ENCODE measurements at places on chromosomes 5 and 9.

- no peak for DNase-seq
Observed at GRCh38 chr9:133740911-133741310, 2.8 kb upstream of the SARDH start.

GRCh38 chr5:173522518-173522917 is 93.9 kb downstream of the BOD1 start:
- no peak for DNase-seq

- peak; percentile 62 for DNase-seq
Observed at GRCh38 chr9:127897193-127897692, 2.2 kb downstream of the ST6GALNAC6 start.

DNA sequence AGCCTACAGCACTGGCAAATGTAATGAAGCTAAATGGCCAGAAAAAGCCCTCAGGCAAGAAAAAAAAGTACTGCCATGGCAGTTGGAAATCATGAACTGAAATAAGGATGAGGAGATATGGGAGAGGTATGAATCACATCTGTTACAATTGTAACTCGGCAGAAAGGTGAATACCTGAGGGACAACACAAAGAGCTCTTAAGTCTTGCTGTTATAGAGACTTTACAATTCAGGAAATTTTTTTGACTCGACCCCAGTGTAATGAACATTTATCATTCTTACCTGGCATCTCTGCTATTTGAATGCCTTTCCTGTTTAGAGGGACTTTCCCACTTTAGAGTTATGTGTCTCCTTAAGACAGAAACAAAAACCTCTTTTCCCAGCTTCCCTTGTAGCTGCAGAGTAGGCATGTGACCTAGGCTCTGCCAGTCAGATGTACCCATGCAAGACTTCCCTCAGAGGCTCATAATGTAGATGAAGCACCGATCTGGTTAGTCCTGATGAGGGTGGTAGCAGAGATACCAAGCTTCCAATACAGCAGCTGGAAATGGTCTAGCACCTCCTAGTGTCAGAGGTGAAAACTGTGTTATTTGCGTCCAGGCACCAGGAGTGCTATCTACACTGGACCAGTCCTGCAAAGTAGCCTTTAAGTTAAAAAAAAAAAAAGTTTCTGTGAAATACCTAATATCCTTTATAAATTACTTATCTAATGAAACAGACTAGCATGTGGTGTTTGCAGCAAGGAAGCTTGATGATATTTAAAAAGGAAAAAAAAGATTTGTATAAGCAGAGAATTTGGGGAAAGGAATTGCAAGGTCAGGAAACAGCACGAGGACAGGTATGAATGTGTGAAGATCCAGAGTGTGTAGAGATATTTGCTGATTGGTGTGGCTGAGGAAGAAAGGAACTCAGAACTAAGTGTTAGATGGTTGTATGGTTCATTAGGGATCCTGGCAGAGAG is 146.9 kb upstream of the SLC1A3 start:
- DNase-seq = no peak

DNA sequence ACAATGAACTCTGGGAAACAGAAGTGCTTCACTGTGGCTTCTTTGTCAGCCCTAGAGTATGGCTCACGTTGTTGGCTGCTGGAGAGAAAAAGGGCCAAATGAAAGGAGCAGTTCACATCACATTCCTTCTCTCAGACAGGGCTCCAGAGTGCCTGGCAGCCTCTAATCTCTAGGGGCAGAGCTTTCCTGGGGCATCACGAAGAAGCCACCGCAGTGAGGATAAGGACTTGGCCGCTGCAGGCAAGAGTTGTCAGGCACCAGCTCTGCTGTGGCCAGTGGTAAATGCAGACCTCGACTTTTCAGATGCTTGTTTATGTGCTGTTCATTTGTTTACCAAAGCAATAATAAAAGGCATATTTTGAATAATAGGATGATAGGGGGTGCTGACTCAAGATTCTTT is 227.2 kb downstream of the ICE1 start:
- no peak for DNase-seq

GRCh38 chr5:42718591-42718990 is 38.0 kb upstream of the CCDC152 start:
- no peak for DNase-seq

DNA sequence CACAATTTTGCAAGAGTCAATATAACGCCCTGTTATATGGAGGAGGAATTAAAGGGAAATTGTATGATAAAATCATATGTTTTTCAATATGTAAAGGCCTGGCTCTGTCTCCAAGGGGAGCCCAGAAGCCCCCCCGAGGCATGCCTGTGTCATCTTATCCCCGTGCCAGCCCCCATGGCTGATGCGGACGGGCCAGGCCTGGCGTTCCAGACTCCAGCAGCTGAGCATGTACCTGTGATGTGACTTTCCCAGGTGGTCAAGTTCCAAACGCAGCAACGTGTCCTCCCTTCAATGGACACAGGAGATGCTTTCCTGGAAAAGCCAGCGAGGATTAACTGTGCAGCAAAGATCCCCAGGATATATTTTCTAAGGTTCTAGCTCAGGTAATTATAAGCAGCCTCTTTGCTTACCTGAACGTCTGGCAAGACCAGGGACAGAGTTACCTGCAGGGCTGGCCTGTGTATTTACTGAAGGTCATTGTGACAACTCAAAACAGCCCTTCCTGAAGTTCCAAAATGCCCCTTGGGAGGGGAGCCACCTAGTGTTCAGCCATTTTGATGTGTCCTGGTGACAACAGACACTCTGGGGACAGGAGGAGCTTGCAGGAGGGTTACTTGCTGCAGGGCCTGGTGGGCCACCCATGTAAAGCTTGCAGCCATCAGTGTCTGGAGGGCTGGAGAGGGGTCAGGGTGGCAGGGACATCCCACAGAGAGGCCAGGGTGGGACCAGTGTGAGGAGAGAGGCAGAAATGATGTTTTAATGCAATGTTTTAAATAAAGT is 53.3 kb upstream of the RNU6ATAC start:
- peak; percentile 14 for DNase-seq

GRCh38 chr5:129387944-129388343 is 72.2 kb upstream of the ADAMTS19 start:
- peak; percentile 73 for DNase-seq

DNA sequence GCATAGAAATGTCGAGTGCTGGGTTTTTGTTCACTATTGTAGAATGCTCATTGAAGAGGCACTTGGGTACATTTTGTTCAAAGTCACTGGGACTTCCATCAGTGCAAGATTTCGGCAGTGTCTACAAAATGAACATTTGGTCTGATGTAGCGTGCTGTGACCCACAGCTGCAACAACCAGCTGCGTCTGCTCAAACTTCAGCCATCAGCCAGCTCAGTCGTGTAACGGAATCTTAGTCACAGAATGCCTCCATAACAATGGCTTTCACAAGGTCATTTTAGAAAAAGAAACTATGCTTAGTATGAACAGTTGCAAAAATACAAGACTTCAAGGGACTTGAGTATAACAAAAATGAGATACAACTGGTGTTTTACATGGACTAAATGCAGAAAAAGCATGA is 828.1 kb upstream of the GRAMD2B start:
- no peak for DNase-seq

GRCh38 chr9:108239696-108240321 is 616.0 kb downstream of the ACTL7B start:
- DNase-seq = no peak

- no peak for DNase-seq
Observed at GRCh38 chr9:3855929-3856328, 330.1 kb upstream of the RFX3 start.

GRCh38 chr5:157108976-157109375 is at the start of gene HAVCR2:
TSS of gene HAVCR2 (minus strand) at chr5:157109044. CDS start at chr5:157108983, 61 bp downstream.
- peak; percentile 37 for DNase-seq

DNA sequence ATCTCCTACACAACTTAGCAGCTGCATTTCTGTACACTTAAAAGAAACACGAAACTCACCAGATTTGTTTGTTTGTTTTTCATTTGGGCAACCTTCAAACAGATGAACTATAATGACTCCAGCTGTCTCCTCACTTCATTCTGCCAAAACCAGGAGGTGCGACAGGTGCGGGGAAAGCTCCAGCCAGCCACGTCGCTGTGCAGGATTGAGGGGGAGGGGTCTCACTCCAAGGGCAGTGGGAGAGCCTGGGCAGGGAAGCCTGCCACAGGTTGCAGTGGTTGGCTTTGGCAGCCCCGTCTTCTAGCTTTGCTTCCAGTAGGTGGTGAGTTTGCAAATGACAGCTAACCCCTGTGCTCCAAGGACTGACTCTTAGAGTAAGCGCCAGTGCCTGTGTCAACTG is 215.8 kb downstream of the CEMIP2 start:
- DNase-seq = no peak

GRCh38 chr9:69444021-69444420 is 119.0 kb downstream of the ENTREP1 start:
- DNase-seq = no peak

DNA sequence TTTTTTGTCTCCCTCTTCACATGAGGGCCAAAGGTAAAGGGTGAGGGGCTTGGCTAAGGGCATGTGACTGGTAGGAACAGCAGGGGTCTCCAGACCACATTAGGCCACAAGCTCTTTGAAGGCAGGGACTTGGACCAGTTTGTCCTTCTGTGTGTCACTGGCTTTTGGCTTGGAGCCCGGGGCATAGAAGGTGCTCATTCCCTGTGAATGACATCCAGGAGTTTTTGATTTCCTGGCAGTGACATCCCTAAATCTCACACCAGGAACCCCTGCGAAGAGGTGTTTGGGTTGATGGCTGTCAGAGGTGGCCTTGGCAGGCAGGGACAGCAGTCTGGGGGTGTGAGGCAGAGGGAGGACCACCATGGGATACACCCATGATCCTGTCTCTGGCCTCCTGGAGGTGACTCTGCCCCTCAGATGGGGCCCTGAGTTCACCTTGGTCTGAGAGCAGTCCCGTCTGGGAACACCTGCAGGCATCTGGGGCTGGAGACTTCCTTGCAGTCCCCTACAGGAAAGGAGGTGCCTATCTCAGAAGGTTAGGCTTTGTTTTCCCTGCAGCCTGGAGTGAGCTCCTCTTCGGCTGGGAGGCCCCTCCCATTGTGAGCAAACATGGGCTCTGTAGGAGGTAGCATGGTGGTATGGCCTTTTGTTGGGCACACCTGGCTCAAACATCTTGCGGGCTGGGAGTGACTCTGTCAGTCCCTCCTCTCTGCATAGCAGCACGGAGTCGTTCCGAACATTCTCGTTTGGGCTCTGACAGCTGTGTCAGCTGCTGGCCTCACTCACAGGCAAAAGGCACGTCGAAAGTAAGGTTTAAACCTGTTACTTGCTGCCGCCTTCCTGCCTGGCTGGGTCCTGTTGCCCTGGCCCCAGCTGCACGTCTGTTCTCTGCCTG is 38.6 kb upstream of the PITX1 start:
- peak; percentile 19 for DNase-seq

- DNase-seq = peak; percentile 53
Observed at GRCh38 chr9:86407022-86407421, 52.8 kb upstream of the TUT7 start.

GRCh38 chr9:32942755-32943460 is 58.5 kb downstream of the APTX start:
- DNase-seq = no peak

- no peak for DNase-seq
Observed at GRCh38 chr9:136614372-136614922, 48.3 kb upstream of the EGFL7 start.

DNA sequence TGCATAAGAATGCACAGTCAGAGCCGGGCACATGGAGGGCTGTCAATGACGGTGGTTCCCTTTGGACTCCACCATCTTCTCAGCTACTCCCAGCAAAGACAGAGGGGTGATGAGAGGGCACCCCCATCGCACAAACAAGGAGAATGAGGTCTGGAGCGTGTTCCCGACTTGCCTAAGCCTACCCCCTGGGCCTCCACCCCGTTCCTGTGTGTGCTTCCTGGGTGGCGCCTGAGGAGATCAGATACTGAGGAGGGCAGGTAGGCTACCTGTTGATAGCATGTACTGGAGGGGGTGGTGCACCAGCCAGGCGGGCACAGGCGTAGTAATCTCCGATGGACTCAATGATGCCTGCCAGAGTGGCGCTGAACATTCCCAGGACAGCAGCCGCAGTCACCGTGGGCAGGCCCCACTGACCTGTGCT is 4.1 kb downstream of the SLC23A1 start:
- DNase-seq = peak; percentile 82

- DNase-seq = no peak
Observed at GRCh38 chr5:100550531-100551051, 15.4 kb downstream of the FAM174A start.

DNA sequence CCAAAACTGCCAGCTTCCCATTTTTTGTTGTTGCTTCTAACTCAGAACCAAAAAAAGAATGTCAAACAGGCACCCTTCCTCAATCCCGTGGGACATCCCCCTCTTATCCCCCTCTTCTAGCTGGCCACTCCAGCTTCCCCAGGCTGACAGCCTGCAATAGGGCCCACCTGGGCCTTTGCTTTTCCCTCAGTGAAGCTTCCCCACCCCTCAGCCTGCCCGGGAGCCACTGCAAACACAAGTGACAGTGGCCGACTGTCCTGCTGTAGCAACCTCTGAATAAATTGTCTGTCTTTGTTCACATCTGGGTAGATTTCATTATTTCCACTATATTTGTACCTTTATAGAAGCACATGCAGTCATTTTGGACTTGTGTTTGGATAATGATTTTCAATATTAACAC is 245.3 kb downstream of the GADD45G start:
- no peak for DNase-seq

- peak; percentile 79 for DNase-seq
Observed at GRCh38 chr5:139492700-139493192, 10.2 kb upstream of the STING1 start.

DNA sequence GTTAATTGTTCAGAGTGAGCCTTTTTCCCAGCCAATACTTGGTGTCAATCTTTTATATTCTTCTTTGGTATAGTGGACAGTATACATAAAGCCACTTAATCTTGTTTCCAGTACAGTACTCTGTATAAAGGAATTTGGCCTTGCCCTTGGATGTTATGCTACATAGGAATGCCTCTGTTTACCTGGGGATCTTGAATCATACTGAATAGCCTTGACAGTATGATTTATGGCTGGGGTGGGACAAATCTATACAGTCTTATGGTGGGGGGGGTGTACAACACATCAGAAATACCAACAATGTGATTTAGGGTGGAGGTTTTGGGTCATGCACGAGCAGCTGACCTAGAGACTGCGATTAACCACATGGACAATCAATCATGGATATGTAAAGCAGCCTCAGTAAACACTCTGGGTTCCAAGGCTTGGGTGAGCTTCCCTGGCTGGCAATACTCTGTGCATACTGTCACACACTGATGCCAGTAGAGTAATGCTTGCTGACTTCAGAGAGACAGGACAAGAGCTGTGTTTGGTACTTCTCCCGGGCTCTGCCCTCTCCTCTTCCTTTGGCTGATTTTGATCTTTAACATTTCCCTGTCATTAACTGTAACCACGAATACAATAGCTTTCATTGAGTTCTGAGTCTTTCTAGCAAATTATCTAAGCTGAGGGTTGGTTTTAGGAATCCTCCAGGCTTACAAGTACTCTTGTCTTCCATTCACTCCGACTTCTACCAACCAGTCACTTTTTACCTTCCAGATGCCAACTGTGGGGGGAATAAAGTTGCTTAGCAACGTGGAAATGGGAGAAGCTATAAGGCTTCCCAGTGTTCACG is 84.6 kb downstream of the IARS1 start:
- no peak for DNase-seq

DNA sequence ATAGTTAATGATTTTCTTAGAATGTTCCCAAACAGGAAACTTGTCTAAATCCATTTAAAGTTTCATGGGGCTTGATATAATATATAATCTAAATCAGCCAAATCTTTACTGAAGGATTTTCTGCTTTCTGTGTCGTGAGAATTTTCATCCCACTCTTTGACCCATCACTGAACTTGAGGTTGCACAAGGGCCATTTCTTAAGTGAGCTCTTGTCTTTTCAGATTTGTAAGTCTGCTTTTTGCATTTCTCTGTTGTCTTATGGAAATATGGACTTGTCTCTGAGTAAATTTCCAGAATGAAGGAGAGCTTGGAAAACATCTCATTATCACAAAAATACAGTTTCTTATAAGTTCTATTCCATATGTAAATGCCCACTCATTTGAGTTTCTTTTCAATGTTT is 149.2 kb upstream of the ARRDC3 start:
- DNase-seq = no peak

Measured in small intestine (tissue), 16 donors.